ENCODE measurements at places on chromosomes 12 and 14.

GRCh38 chr12:18808221-18808620 is 70.3 kb downstream of the CAPZA3 start:
- no peak for DNase-seq

- no peak for DNase-seq
Measured at GRCh38 chr12:45429831-45430230, 213.9 kb downstream of the ANO6 start.

DNA sequence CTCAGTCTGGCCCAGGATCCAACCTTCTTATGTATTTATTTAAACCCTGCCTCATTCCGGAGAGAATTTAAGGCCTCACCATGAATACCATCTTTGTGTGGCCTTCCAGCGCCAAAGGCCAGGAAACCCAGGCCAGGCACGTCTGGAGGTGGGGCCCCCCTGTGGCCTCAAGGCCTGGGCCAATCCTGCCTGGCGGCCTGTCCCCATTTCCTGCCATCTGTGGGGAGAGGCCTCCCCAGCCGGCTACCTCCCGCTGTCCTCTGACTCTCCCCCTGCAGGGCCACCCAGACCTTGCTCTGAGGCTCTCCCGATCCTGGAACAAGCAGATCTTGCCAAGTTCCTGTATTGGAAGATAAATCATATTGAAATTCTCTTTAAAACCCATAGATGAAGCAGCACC is 37.4 kb upstream of the MEG3 start:
- no peak for DNase-seq

GRCh38 chr14:63893701-63894458 is 41.1 kb downstream of the SYNE2 start:
- peak; percentile 98 for DNase-seq

GRCh38 chr12:9039397-9039977 is 50.1 kb downstream of the KLRG1 start:
- DNase-seq, result peak; percentile 63

- peak; percentile 41 for DNase-seq
Measured at GRCh38 chr12:49777800-49778748, 36.7 kb downstream of the TMBIM6 start.

DNA sequence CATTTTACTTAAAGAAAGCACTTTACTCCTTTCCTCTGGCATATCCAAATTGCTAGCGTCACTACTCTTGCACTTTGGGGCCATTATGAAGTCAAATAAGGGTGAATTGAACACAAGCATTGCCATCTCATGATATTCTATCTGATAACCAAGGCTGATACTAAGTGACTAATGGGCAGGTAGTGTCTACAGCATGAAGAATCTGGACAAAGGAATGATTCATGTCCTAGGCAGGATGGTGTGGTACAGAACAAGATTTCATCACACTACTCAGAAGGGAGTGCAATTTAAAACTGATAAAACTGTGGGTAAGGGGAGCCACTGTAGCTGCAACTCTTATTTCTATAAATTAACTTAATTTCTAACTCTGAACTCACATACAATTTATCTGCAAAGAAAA is 7.7 kb upstream of the SLC6A15 start:
- DNase-seq, result no peak

All from cardiac fibroblast (primary cell).